ENCODE measurements at places on chromosomes 7 and 10.
A peak's percentile ranks its signal among the peaks of the same experiment; 100 is the strongest.

DNA sequence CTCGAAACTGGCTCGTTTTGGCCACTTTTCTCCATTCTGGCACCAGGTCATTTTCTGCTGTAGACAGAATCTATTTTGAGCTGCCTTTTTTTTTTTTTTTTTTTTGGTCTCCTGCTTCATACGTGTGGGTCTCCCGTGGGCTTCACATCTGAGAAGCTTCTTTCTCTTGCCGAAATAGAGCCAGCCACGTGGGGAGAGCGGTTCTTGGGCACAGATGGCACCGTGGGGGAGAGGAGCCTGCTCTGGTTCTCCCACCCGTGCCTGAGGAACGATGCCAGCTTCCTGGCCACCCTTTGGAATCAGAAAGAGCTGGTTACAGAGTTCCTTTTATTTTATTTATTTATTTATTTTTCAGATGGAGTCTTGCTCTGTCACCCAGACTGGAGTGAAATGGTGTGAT is 48.7 kb upstream of the OCM2 start:
- no peak for DNase-seq

DNA sequence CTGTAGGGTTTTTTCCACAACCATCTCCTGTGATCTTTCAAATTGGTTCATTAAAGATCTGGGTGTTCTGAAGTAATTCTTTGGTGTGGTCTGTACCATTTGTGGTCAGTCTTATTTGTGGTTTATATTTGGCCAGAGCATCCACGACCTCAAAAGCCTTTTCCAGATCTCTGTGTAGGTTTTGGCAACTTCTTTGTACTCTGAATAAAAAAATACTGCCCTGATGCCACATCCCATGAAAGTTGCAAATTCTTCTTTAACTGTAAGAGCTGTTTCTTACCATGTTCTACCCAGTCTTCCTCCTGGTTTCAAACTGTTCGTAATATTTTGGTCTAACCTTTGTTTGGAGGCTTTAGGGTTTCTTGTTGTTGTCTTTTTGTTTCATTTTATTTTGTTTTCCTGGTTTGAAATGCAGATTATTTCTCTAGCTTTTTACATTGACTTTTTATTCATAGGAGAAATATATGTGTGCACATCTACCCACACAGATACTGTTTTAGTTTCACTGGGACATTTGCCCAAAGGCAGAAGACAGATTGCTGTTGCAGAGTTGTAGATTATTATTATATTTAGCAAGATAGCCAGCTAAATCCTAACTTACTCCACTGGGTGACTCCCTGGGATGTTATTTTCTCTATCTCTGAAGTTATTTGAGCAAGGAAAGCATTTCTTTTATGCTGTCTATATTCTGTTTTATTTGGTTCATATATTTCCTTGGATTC is 123.2 kb upstream of the SAMD8 start:
- no peak for DNase-seq

- DNase-seq = no peak
These were observed 65.8 kb downstream of the PIP4K2A start for GRCh38 chr10:22648547-22648961.

DNA sequence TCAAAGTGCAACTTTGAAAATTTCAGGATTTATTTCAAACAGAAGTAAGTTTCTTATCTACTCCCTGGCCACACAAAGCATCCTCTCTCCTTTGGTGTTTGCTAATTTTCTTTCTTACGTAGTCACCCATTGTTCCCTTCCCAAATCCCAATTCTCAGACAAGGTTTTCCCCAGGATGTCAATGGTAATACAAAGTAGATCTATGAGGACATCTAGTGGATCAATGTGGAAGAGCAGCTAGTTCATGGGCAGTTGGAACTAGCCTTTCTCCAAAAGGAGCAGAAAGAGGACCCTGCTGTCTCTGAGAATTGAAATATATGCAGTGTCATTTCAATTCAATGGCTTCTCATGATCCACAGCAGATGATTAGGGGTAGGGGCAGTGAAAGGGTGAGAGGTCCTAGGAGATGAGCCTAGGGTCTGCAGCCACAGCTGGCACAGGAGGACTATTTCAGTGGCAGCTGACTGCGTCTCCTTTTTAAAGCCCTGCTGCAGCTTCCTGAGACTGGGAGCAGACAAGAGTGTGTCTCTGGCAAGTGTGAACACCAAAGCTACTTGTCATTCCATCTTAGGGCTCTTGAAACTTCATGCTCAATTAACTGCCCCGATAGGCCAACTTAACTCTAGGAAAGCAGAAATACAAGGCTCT is 632.6 kb downstream of the KCNMA1 start:
- DNase-seq = peak; percentile 56

- DNase-seq = peak; percentile 76
These were observed 23.4 kb downstream of the ATOH7 start for GRCh38 chr10:68208424-68209042.

GRCh38 chr7:117401293-117402002 is 25.8 kb downstream of the ASZ1 start:
- no peak for DNase-seq

DNA sequence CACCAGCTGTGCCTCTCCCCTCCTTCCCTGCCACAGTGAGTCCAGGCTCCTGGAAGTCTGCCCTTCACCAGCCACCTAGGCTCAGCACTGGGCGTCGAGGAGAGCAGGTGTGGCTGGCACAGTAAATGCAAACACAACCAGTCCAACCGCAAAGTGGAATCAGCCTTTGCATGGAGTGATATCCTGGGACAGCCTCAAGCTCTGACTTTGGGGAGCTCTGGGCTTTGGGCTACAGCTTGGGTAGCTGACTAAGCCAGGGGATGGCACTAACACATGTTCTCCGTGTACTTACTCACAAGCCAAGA is 312.4 kb downstream of the KCNMA1 start:
- DNase-seq = no peak

DNA sequence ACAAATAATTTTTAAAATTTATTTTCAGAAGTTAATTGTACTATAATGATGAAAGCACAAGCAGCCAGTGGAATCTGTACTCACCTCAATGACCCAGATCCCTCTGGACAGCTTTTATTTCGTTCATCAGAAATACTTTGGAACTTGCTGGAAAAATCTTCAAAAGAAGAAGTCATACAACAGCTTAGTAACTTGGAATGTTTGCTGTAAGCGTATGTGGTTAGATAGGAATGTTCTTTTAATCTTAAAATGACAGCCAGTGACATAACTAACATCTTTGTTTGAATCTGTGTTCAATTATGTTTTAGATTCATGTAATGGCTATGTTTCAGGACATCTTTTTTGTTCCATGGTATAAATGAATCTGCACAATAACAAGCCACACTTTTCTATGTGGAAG is 26.8 kb downstream of the CFAP69 start:
- no peak for DNase-seq

GRCh38 chr7:144057954-144058353 is 9.2 kb downstream of the OR2A5 start:
- no peak for DNase-seq

GRCh38 chr7:84589012-84589411 is 394.4 kb upstream of the SEMA3A start:
- no peak for DNase-seq

DNA sequence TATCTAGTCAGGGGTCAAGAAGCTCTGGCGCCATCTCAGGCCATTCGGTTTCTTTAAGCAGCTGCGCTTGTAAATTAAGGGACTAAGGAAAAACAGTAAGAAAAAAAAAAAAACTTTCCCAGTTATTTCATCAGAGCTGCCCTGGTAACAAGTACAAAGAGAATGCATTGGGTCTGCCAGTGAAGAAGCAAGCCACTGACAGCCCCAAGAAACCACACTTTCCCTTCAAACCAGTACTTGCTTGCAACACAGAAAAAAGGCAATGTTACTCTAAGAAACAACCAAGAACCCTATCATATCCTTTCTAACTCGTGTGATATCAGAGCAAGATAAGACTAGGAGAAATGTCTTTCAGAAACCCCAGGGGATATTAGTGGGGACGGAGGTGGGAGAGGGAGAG is 40.6 kb upstream of the AOAH start:
- DNase-seq = no peak

DNA sequence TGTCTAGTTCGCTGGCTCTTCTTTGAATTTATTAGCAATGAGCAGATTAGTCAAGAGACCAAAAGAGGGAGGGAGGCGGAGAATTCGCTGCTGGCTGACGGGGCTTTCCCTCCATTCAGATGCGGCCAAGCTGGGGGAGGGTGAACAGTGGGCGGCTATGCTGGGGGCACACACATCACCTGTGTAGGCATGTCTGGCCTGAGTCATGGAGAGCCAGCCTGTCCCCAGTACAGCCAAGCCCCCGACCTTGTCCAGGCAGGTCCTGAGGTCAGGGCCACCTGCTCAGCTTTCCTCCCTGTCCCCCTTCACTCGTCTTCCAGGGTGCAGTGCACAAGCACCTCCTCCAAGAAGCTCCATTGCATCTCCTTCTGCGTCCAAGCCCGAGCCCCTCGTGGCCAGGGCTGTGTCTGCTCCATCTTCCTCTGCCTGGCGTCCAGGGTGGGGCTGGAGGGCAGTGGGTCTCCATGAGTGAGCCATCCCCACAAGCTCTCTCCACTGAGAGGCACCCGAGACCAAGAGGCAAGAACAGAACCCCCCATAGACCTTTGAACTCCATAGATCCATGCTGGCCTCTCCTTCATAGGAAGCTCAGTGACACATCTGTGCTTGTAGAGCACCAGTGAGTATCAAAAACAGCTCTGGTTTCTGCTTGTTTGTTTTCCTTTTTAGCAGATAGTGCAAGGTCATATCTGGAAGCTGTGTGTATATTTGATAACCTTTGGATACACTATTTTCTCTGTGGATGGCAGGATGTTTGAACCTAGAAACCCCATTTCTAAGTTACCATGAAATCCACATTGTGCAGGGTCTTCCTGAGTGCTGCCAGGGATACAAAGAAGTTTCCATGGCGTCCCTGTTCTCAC is 1.9 kb upstream of the DEPP1 start:
- peak; percentile 27 for DNase-seq

DNA sequence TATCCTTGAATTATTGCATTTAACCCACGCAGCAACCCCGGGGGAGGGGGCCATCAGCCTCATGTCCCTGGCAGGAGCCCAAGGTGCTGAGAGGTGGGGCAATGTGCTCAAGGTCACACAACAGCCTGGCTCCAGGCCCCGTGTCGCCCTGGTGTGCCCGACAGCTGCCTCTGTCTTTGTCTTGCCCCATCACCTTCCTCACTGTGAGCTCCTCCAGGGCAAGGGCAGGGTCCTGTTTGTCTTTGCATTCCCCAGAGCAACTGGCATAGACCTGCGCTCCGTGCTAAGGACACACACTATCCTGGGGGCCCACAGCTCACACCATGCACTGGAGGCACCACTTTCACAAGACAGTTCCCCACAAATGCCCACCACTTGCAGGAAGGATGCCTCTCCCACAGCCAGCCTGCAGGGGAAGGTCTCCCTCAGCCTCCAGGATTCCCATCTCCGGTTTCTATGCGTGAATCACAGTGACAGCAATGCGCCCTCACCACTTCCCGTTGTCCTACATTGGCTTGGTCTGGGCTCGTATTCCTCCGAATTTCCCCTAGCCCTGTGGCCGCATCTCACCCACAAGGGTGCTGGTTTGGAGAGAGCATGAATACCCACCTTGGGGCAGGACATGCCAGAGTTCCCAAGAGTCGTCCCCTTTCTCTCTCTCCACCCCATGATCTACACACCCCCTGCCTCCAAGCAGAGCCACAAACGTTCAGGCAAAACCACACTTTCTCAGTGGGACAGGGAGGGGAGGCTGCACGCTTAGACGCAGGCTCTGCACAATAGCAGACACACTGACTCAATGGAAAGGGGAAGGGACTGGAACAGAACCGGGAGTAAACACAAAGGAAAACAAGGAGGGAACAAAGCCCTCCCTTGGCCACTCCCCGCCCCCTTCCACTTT is 10.3 kb downstream of the ITPRIP start:
- DNase-seq = peak; percentile 79

GRCh38 chr7:50141854-50142253 is 48.8 kb upstream of the ZPBP start:
- no peak for DNase-seq

DNA sequence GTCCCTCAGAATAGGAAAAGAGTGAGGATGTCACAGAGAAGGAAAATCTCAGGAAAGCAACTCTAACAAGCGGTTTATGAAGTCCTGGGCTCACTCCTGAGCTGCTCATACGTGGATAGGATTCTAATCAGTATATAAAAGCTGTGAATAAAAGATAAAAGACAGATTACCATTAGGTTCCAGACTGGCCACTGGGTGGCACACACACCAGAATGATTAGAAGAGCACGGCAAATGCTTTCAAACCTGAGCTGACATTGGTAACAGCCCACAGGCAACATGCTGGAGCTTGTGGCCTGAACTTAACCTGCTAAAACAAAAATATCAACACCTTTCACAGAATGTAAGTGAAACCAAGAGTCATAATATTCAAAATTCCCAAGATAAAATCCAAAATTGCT is 370.8 kb downstream of the GRID1 start:
- no peak for DNase-seq

DNA sequence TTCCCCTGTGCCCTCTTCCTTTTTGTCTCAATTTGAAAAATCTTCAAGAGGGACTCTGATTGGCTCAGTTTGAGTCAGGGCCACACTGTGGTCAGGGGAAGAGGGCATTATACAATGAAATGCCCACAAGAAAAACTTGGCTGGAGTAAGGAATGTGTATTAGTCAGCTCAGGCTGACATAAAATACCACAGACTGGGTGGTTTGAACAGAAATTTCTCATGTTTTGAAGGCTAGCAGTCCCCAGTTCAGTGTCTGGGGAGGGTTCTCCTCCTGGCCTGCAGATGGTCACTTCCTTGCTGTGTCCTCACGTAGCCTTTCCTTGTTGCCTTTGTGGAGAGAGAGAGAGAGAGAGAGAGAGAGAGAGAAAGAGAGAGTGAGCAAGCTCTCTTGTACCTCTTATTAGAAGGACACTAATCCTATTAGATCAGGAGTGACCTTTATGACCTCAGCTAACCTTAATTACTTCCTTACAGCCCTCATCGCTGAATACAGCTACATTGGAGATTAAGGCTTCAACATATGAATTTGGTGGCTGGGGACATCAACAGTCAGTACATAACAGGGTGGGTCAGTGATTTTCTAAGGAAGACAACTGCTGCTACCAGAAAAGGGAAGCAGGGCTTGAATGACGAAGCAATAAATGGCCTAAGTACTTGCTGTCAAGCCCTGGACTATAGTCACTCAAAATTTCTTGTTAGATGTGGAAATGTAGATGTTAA is 25.8 kb upstream of the FAM13C start:
- DNase-seq = peak; percentile 34
